CD4-positive, alpha-beta T cell (primary cell): ENCODE measurements at places on chromosomes 5 and 9.

DNA sequence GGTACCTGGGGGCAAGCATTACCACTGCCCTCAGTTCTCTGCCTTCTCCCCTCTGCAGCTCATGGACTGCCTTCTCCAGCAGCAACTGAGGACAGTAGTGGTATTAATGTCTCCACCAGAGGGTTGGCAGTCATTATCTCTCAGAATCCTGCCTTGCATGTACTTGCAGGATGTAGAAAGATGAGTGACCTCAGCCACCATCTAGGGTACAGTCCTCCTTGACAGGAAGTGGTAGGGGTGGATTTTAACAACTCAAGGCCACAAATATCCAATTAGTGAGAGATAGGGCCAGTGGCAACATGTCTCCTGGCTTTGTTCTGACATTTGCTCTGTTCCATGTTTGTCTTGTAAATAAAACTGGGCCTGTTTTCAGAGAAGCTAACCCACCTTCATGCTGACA, 47.2 kb downstream of the F2R start:
- no peak for DNase-seq

- DNase-seq, result no peak
Observed at GRCh38 chr5:65184780-65185179, 296.9 kb downstream of the ADAMTS6 start.

- DNase-seq, result no peak
Observed at GRCh38 chr9:108058135-108058814, 568.7 kb upstream of the KLF4 start.

DNA sequence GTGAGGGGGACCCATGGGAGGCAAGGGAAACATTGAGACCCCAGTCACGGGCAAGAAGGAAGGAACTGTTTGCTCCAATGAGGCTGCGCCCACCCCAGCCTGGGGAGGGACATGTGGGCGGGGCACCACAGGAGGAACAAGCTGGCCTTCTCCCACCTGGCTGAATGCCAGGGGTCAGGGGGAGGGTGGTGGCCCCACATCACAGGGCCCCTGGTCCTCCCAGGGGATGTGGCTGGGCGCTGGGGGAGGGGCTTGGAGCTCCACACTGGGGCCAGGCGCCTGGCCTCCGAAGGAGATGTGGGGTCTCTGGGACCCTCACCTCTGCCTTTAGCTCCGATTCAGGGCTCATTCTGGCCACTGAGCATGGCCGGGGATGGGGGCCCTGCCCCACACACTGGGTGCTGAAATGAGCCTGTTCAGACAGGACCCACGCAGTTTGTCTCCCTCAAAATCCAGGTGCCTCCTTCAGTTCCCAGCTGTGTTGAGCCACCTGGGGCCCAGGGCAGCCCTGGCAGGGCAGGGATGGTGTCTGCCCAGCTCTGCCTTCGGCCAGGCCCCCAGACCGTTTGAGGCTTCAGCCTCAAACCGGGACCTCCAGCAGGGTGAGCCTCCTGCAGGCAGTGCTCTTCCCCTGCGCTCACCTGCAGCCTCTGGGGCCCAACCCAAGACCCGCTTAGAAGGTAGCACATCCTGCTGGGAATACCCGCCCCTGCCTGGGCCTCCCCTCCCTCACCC, 33.2 kb upstream of the NOTCH1 start:
- DNase-seq, result no peak

GRCh38 chr9:24487250-24487861, 58.3 kb downstream of the IZUMO3 start:
- DNase-seq, result no peak

DNA sequence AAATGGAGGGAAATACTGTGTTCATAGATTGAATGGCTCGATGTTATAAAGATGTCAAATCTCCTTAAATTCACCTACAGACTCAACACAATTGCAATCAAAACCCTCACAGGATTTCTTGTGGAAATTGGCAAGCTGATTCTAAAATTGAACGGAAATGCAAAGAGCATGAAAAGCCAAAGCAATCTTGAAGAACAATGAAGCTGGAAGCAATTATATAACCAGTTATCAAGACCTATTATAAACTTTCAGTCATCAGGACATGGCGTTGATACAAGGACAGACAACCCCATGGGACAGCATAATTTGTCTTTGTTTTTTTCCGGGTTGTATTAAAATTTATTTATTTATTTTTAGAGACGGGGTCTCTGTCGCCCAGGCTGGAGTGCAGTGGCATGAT, 53.5 kb upstream of the OTULINL start:
- no peak for DNase-seq

DNA sequence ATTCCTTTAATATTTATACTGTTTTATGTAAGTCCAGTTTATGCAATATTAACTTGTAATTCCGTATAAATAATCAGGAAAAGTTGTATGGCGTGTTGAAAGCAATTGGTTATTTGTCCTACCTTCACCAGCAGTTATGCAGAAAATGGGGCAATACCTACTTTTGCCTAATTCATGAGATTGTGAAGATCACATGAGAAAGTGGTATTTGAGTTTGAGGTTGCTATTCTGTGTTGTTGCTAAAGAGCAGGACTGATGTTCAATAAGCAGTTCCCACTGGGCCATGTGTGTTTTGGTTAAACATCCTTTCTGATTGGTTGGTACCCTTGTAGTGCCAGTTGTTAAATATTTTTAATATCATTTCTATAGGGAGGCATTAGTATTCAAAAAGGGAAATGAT, 3.2 kb downstream of the TGFBR1 start:
- no peak for DNase-seq

- DNase-seq, result no peak
Observed at GRCh38 chr5:6359555-6360322, 18.6 kb downstream of the MED10 start.

DNA sequence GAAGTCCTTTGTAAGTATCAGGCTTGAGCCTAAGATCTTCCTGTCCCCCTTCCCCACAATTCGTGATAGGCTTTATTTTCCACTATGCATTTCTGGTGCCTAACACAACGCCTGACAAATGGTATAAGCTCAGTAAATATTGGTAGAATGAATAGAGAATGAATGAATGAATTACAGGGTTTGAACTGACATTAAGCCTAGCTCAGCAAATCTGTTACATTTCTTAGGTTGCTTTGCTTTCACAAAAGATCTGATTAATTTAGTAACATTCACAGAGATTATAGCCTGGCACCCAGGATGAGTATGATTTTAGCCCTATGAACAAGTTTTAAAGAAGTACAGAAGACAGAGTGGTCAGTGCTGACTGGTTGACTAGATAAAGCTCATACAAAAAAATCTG, 16.4 kb downstream of the RUSC2 start:
- DNase-seq, result no peak

- DNase-seq, result no peak
Observed at GRCh38 chr9:21862871-21863270, 60.4 kb downstream of the MTAP start.

GRCh38 chr5:39742916-39743315, 318.1 kb upstream of the DAB2 start:
- DNase-seq, result no peak

GRCh38 chr9:87193925-87194868, 246.9 kb upstream of the GAS1 start:
- DNase-seq, result no peak

DNA sequence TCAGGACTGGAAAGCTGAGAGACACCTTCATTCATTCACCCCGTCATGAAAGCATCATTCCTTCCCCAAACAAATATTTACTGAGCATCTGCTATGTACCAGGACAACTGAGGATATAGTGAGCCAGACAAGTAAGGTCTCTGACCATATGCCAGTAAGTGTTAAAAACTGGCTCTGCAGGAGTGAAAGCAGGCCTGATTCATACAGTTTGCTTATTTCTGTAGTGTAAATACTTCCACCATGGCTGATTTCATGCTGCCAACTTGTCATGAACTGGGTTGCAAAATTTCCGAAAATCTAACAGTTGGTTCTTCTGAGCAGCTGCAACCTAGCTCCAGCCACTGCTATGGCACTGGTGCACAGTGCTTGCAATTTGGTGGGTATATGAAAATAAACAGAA, 68.1 kb downstream of the YIPF5 start:
- no peak for DNase-seq

DNA sequence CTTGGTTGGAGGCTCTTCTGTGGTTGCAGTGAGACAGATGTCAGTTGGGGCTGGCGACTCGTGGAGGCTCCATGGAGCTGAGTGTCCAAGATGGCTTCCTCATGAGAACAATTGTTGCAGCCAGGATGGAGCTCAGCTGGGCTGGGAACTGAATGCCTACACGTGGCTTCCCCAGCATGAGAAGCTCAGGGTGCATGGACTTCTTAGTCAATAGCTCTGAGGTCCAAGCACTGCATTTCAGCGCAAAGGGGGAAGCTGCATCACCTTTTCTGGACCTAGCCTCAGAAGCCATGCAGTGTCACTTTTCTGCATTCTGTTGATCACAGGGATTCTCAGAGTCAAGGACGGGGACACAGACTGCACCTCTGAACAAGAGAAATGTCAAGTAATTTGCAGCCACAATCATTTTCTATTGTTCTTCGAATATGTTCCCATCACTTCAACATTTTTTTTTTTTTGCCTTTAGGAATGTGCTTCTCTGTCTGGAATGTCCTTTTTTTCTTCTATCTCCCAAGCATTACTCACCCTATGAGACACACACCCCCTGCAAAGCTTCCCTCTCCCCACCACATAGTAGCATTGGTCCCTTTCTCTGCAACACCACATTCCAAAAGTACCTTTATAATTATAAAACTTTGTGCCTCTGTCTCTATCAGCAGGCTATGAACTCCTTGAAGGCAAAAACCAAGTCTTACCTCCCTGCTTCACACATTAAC, 57.5 kb upstream of the STK32A start:
- no peak for DNase-seq

- no peak for DNase-seq
Observed at GRCh38 chr5:112036206-112036605, 279.2 kb upstream of the NREP start.

DNA sequence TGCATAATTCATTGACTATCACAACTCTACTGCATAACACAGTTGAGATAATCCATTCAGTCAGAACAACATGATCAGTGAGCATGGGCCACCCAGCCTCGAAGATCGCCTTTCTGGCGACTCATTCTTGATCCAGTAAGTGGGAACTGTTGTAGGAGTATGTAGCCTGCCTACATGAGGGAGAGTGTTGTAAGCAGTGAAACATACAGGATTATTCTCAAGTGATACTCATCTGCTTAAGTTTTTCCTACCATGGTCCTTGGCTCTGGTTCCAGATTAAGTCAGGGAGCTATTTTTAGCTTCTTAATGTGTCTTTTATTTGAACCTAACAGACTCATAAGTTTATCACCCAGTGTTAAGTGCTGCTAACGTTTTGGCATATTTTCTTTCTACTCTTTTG, 44.0 kb downstream of the TNPO1 start:
- no peak for DNase-seq
